ENCODE measurements at places on chromosomes 4 and X.

- H3K27ac ChIP-seq = no peak overlapping the region
- no peak overlapping the region for H3K4me3 ChIP-seq
- H3K36me3 ChIP-seq = no peaks in the 10 kb centered on the region
- H3K4me1 ChIP-seq = no peaks in the 10 kb centered on the region
- peaks cover 8% of the 10 kb centered on the region for H3K27me3 ChIP-seq
Observed at GRCh38 chr4:118935819-118936218, 47.2 kb downstream of the SYNPO2 start.

- no peaks in the 10 kb centered on the region for H3K36me3 ChIP-seq
- H3K4me3 ChIP-seq = no peak overlapping the region
- H3K4me1 ChIP-seq = peaks cover 40% of the 10 kb centered on the region
- H3K27ac ChIP-seq = peak overlapping the region; percentile 36
Observed at GRCh38 chr4:94911106-94911505, 153.4 kb downstream of the BMPR1B start.

- no peaks in the 10 kb centered on the region for H3K36me3 ChIP-seq
- H3K27ac ChIP-seq = no peak overlapping the region
- peaks cover 5% of the 10 kb centered on the region for H3K4me1 ChIP-seq
- no peaks in the 10 kb centered on the region for H3K27me3 ChIP-seq
Observed at GRCh38 chr4:98744372-98745150, 86.2 kb upstream of the TSPAN5 start.

DNA sequence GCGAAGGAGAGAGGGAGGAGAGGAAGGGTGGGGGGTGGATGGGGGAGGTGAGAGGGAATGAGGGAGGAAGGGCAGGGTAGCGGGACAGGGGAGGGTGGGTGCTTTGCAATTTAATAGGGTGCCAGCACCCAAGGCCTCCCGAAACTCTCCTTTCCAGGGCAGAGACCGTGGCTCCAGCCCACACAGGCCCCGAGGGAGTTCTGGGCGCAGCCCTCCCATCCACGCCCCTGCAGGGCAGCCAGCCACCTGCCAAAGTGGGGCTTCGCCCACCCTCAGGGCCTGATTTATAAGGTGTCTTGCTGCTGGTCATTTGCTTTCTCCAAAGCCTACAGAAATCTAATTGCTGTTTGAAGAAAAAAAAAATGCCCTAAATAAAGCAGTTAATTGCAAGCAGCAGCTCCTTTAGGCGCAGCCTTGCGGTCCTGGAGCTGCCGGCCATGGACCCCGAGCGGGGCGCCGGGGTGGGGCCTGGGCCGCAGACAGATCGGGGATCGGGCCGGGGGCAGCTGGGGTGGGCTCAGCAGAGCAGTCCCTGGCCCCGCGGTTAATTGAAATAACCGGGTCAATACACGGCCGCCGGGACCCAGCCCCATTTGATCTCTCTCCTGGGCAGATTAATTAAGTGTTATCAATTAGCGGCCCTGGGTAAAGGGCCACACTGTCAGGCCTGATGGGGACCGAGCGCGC is 106.0 kb upstream of the NKX1-1 start:
- DNase-seq = no peak
- no peaks in the 10 kb centered on the region for H3K36me3 ChIP-seq
- no peaks in the 10 kb centered on the region for H3K4me1 ChIP-seq
- H3K4me3 ChIP-seq = no peak overlapping the region
